ENCODE measurements at places on chromosomes 13 and 19.

DNA sequence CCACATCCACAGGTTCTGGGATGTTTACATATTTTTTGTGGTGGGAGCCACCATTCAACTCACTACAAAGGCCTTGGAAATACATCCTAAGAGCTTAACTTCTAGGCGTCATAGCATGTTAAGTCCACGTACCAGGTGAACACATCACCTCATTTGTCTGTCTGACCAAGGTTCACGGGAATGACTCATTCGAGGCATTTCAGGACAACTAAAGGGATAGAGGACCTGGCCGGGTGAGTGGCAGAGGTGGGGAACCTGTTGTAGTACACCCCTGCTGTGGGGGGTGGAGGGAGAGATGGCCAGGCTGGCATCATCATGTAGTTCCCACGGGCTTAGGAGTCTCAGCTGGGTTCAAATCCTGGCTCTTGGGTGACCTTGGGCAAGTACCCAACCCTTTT is 51.5 kb downstream of the BICRA start:
- DNase-seq, result no peak

DNA sequence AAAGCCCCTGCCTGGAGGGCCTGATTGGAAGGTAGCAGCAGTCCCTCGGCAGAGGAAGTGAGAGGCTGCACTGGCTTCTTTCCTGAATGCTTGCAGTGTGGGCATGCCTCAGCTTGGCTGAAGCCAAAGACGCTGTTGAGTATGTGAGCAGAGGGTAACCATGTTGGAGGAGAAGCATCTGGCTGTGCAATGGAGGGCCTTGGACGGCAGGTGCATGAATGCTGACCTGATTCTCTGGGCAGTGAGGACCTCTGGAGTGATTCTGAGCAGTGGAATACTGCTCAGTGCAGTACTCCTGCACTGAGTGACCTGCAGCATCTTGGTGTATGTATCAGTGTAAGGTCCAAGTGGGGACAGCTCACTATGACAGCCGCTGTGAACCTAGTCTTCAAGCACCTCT is 46.9 kb downstream of the SOX1 start:
- DNase-seq, result no peak

DNA sequence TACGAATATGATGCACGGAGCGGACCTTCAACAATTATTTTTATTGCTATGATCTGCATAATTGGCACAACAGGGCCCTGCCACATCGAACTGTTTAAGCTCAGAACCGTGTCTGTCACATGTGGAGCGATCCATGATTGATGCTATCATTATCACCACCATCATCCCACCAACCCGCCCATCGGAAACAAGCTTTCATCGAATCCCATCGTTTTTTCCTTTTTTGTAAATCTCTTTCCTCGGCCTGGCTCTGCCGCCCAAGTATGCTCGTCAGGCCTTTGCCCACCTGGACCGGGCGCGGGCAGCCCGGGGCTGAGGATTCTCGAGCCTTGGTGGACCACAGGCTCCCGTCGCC is 533 bp upstream of the DCAF15 start:
- DNase-seq, result no peak

- DNase-seq, result no peak
Measured at GRCh38 chr19:41323430-41324125, 13.6 kb downstream of the CCDC97 start.

GRCh38 chr19:31459430-31459829 is 110.2 kb upstream of the TSHZ3 start:
- no peak for DNase-seq

- DNase-seq, result no peak
Measured at GRCh38 chr13:94712812-94713560, 641 bp upstream of the SOX21 start.

DNA sequence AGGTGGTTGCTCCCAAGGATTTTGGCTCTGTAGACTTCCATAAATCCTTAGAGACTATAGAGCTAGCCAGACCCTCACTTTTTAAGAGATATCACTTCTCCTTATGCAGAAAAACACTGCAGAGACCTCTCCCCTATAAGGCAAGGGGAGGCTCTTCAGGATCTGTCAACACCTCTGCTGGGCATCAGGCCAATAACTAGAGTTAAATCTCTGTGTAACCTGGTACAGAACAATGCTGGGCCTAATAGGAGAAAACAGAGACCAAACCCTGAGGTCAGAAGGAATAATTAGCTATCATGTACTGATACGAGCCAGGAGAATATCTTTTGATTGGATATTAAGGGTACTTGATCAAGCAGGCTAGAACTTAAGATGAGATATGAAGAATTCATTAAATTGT is 358.5 kb downstream of the TBC1D4 start:
- no peak for DNase-seq

DNA sequence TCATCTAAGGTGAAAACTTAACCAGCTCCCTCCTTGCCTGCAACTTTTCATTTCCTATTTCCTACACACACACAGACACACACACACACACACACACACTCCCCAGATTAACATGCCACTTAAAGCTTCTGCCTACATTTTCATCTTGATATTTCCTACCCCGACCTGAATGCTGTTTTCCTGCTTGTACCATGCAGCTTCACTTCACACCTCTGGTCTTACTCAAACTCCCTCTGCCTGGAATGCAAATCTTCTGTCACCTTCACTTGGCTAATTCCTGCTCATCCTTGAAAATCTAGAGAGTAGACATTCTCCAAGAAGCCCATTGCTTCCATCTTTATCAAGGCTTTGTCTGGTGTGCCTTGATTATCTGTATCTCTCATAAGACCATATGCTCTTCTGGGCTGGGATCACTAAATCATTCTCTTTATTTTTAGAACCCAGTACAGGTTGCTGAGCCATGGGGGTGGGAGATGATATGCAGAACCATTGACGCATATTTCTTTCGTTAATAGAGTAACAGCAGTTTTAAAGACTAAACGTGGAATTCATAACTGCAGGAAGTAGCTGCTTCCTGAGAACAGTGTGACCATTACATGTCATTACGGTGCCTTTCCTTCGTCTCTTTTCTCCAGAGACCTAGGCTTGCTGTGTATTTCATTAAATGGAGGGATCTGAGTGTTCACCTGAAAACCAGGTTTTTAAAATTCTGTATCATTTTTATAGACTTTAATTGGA is 37.7 kb downstream of the CNMD start:
- no peak for DNase-seq

- no peak for DNase-seq
Measured at GRCh38 chr19:10292206-10292788, 2.5 kb downstream of the ICAM5 start.

GRCh38 chr13:94706843-94707399 is 5.4 kb downstream of the SOX21 start:
- no peak for DNase-seq

DNA sequence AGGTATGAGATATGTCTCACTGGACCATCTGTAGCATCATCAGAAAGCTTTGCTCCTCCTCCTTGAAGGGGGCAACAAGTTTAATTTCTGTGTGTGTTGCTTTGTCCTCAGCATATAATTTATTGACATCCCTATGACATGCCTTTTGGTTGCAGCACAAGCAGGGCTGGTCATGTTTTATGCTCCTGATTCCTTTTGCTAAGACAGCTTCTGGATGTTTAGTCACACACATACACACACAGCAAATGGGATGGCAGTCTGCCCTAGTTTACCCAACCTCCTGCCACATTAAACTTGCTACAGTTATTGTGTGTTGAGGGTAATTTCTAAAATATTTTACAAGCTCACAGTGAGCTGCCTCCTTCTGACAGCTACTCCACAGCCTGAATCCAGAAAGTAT is 217.9 kb upstream of the RXFP2 start:
- DNase-seq, result no peak

- no peak for DNase-seq
Measured at GRCh38 chr19:38709671-38710415, 34.4 kb downstream of the CAPN12 start.

GRCh38 chr19:6711605-6712004 is 8.8 kb downstream of the C3 start:
- DNase-seq, result no peak

DNA sequence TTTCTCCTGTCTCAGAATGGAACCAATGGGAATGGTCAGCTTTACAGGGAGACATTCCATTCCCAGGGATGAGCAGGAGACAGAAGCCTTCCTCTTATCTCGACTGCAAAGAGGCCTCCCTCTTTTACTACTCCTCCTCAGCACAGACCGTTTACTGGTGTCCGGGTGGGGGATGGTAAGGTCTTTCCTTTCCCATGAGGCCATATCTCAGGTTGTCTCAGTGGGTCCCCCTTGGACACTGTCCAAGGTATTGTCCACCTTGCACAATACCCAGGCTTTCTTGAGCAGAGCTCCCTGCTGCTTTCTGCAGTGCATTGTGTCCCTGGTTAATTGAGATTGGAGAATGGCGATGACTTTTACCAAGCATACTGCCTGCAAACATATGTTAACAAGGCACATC is 7.5 kb upstream of the ZNF808 start:
- DNase-seq, result no peak

All from hindlimb muscle (tissue), 1 donor.